ENCODE measurements at places on chromosomes 3 and 15. TPM values are rescaled to one million over a fixed set of nuclear protein-coding genes. Genes with fewer than 3 reads are reported as not detected.

- no peak for DNase-seq
Measured at GRCh38 chr3:195269375-195270078, 1.4 kb downstream of the XXYLT1 start.

DNA sequence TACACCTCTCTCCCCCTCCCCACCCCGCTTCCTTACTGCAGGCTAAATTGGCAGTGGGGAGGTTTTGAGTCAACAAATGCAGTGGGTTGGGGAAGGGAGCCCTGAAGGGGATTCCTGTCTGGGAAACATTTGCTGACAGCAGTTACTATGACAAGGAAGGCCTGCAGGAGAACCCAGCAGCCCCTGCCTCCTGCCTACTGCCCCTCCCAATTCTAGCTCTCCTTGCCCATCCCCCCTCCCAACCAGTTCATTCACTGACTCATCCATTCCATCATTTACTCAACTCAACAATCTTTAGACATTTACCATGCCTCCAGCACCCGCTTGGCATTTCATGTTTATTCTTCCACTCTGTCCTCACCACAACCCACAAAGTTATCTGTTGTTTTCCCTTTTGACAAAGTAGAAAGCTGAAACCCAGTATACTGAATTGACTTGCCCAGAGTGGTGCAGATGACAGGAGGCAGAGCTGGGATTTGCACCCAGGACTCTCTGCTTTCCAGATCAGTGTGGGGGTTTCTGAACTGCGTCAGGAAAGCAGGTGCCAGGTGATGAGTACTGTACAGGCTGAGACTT, 75.0 kb downstream of the MAGEF1 start:
- no peak for DNase-seq

Gene ANKRD34C
- total RNA-seq: not detected

Gene RAB6B
- total RNA-seq: 2.6 TPM

Gene DUOX1
- 0.45 TPM for total RNA-seq

Gene KNG1
- total RNA-seq: 1.2 TPM

Gene GABRR3
- not detected for total RNA-seq
